ENCODE measurements at places on chromosomes 5 and 9.

DNA sequence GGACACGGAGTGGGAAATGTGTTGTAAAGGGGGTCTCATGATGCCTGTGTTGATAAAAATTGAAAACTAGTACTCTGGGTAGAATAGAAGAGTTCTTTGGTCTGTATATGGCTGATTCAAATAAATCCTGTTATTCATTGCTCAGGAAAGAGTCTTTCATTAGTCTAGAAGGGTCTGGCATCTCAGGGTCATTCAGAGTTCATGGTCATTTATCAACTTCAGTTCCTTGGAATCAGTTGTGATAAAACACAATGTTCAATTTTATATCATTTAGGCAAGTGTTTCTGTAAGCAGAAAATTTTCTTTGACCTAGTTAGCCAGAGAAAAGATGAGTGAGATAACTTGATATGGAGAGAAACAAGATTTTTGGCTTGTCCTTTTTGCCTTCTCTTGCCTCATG, 36.3 kb downstream of the SPATA31D1 start:
- H3K27ac ChIP-seq = no peak overlapping the region
- H3K27me3 ChIP-seq = no peaks in the 10 kb centered on the region
- no peak overlapping the region for H3K4me3 ChIP-seq
- no peaks in the 10 kb centered on the region for H3K36me3 ChIP-seq
- H3K4me1 ChIP-seq = no peaks in the 10 kb centered on the region

GRCh38 chr9:127340721-127341120, 56.2 kb upstream of the SLC2A8 start:
- no peak for DNase-seq
- H3K27ac ChIP-seq = no peak overlapping the region
- H3K36me3 ChIP-seq = peaks cover 9% of the 10 kb centered on the region
- no peaks in the 10 kb centered on the region for H3K27me3 ChIP-seq
- no peak overlapping the region for H3K4me3 ChIP-seq

GRCh38 chr5:53368516-53368915, 111.9 kb upstream of the FST start:
- H3K27me3 ChIP-seq = no peaks in the 10 kb centered on the region
- H3K4me1 ChIP-seq = no peaks in the 10 kb centered on the region
- H3K27ac ChIP-seq = no peak overlapping the region
- H3K36me3 ChIP-seq = no peaks in the 10 kb centered on the region
- no peak for DNase-seq
- no peak overlapping the region for H3K4me3 ChIP-seq

DNA sequence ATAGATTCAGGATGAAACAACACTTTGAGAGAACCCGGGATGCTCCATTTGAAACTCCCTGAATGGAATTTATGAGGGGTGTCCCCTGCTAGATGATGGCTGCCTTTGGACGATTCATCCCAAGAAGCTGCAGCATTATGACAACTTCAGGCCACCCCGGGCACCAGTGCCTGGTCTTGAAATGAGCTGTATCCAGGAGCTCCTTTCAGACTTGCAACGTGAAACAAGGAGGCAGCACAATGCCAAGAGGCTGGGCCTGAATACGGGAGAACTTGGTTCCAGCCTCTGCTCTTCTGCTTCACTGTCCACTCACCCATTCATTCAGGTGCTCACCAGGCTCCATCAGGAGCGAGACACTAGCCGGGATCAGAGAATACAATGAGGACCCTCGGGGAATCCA, 78.3 kb downstream of the STK10 start:
- no peak overlapping the region for H3K4me3 ChIP-seq
- peaks cover 13% of the 10 kb centered on the region for H3K36me3 ChIP-seq
- no peaks in the 10 kb centered on the region for H3K27me3 ChIP-seq
- H3K27ac ChIP-seq = no peak overlapping the region
- peaks cover 53% of the 10 kb centered on the region for H3K4me1 ChIP-seq

DNA sequence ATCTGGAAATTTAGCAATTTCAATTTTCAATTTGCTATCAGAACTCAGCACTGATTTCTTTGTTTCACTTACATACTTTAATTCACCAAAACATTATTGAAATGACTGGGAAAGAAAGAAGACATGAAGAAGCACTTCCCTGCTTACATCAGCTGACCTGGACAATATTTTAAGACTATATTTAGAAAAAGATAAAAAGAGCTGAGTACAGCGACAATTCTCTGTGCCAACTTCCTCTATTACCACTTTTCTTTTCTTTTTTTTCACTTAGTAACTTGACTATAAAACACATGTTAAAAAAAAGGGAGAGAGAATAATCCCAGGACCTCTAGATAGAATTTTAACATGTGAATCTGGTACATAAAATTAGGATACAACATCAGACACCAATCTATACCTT, 35.6 kb downstream of the MEF2C start:
- H3K27ac ChIP-seq = no peak overlapping the region
- H3K4me1 ChIP-seq = peaks cover 6% of the 10 kb centered on the region
- no peak overlapping the region for H3K4me3 ChIP-seq
- DNase-seq = no peak

- H3K27ac ChIP-seq = no peak overlapping the region
- H3K27me3 ChIP-seq = peaks cover 20% of the 10 kb centered on the region
- no peaks in the 10 kb centered on the region for H3K36me3 ChIP-seq
- no peak overlapping the region for H3K4me3 ChIP-seq
Measured at GRCh38 chr5:73116506-73116905, 3.9 kb upstream of the TMEM171 start.

- H3K27me3 ChIP-seq = no peaks in the 10 kb centered on the region
- no peak overlapping the region for H3K27ac ChIP-seq
- H3K4me3 ChIP-seq = peak overlapping the region; percentile 36
- H3K4me1 ChIP-seq = peaks cover 13% of the 10 kb centered on the region
- DNase-seq = no peak
Measured at GRCh38 chr5:154647114-154647760, 107.9 kb upstream of the LARP1 start.

- no peak overlapping the region for H3K4me3 ChIP-seq
- H3K4me1 ChIP-seq = no peaks in the 10 kb centered on the region
- no peak overlapping the region for H3K27ac ChIP-seq
Measured at GRCh38 chr5:1438871-1439270, 6.4 kb downstream of the SLC6A3 start.

- H3K36me3 ChIP-seq = no peaks in the 10 kb centered on the region
- DNase-seq = peak; percentile 8
- H3K27ac ChIP-seq = no peak overlapping the region
- no peaks in the 10 kb centered on the region for H3K27me3 ChIP-seq
Measured at GRCh38 chr5:73264631-73265030, 91.6 kb downstream of the TMEM174 start.

GRCh38 chr5:120778491-120779484, 314.7 kb downstream of the PRR16 start:
- H3K27ac ChIP-seq = no peak overlapping the region
- H3K36me3 ChIP-seq = no peaks in the 10 kb centered on the region
- no peak for DNase-seq

GRCh38 chr5:171355302-171355724, 32.3 kb upstream of the NPM1 start:
- H3K4me3 ChIP-seq = no peak overlapping the region
- H3K27ac ChIP-seq = no peak overlapping the region
- no peaks in the 10 kb centered on the region for H3K27me3 ChIP-seq
- no peak for DNase-seq

DNA sequence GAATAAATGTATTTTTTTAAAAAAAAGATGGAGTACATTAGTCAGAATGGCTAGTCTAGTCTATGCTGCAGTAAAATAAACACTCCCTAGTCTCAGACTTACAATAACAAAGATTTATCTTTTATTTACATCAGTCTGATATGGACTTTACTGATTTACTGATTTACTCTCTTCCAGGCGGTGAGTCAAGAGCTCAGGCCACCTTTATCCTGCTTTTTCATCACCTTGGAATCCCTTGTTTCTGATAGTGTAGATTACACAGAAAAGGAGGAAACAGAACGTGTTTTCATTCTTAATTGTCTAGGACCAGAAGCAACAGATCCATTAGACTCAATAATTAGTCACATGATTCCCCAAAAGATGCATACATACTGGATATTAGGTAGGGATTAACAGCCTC, 290.1 kb upstream of the TRPC7 start:
- no peaks in the 10 kb centered on the region for H3K36me3 ChIP-seq
- DNase-seq = no peak
- no peak overlapping the region for H3K27ac ChIP-seq
- no peaks in the 10 kb centered on the region for H3K4me1 ChIP-seq
- H3K27me3 ChIP-seq = no peaks in the 10 kb centered on the region

DNA sequence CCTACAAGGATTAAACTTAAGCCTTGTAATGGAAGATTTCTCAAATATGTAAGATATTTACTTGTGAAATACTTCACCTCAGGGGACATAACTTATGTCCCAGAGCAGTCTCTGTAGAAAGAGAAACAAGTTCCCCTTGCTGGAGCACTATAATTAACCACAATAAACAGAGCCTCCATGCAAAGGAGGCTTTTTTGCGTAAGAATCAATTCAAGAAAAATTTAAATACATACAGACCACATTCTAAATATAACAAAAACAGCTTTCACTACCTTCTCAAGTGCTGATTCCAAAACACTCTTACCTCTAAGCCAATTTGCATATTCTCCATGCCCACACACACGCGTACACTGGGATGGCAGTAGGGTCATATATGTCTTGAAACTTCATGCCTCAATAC, 30.7 kb upstream of the CCNB1 start:
- no peaks in the 10 kb centered on the region for H3K27me3 ChIP-seq
- peaks cover 26% of the 10 kb centered on the region for H3K36me3 ChIP-seq
- no peak overlapping the region for H3K4me3 ChIP-seq
- no peak overlapping the region for H3K27ac ChIP-seq

DNA sequence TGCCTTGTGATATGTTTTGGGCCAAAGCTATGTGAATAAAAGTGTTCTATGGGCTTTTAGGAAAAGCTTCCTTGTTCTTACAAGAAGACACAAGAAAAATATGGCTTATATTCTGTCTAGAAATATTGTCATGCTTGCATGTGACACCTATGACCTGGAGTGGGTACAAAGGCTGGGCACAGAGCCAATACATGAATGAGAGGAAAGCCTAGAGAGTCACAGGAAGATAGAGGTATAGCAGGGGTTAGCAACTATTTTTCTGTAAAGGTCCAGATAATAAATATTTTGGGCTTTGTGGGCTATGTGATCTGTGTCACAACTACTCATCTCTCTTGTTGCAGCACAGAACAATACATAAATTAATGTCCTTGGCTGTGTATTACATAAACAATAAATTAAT, 196.6 kb upstream of the CD180 start:
- H3K4me1 ChIP-seq = no peaks in the 10 kb centered on the region
- no peaks in the 10 kb centered on the region for H3K36me3 ChIP-seq
- H3K27me3 ChIP-seq = no peaks in the 10 kb centered on the region
- H3K4me3 ChIP-seq = no peak overlapping the region

DNA sequence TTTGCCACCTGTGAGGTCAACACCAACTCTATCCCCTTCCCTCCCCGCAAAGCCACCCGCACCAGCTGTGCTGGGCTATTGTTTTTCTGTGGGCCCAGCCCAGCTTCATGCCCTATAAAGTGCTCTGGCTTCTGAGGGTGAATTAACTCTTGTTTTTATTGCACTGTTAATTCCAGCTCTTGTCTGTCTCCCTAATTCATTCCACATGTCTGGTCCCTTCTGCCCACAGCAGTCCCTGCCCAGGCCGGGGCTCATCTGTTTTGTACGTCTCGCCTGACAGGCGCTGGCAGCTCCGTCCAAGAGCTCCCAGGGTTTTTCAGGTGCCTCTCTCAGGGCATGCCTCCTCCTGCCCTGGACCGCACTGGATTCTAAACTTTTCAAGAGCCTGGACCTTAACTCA, 118.9 kb downstream of the PDZD2 start:
- no peaks in the 10 kb centered on the region for H3K27me3 ChIP-seq
- H3K27ac ChIP-seq = no peak overlapping the region
- H3K36me3 ChIP-seq = no peaks in the 10 kb centered on the region
- H3K4me1 ChIP-seq = no peaks in the 10 kb centered on the region

DNA sequence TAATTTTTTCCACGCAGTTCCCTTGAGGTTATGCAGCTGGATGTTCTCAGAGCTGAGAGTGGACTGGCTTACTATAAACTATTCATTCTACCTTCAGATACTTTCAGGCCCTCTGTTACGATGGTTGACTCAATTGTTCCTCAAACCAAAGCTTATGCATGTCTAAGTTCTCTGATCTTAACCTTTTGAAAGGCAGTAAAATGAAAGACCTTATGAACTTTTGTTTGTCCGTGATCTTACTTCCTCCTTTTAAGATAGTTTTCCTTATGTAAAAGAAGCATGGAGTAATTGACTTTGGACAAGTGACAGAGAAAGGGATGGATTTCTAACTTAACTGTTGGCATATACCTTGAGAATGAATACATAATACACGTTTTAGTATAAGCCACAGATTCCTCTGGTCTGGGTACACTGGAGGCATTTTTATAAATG, 575.7 kb downstream of the PDE4D start:
- no peaks in the 10 kb centered on the region for H3K27me3 ChIP-seq
- H3K36me3 ChIP-seq = no peaks in the 10 kb centered on the region
- peaks cover 25% of the 10 kb centered on the region for H3K4me1 ChIP-seq
- peak overlapping the region; percentile 75 for H3K27ac ChIP-seq
- no peak overlapping the region for H3K4me3 ChIP-seq

- H3K4me3 ChIP-seq = no peak overlapping the region
- H3K27ac ChIP-seq = no peak overlapping the region
- no peaks in the 10 kb centered on the region for H3K27me3 ChIP-seq
Measured at GRCh38 chr5:53418409-53418808, 62.0 kb upstream of the FST start.

DNA sequence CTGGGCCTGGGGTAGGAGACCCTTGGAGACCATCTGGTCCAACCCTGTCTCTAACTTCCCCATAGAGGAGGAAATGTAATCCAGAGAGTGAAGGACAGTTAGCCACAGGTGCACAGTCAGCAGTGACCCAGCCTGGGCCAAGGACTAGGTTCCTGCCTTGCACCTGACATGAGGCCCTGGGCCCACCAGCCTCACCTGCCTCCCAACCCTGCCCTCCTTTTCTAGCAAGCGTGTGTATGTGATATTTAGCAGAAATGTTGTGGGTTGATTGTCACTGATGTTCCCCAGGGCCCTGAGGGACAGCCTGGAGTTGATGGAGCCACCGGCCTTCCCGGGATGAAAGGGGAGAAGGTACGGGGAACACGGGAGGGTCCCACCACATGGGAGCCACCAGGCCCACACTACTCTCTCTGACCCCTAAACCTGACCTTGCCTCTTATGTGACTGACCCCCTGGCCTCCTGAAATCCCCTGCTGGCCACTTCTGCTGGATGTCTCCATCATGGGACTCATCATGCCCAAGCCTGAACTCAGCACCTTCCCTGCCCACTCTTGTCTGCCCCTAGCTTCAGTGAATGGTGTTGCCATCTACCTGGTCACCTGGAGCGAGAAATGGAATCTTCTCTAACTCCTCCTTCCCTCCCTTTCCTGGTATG, 79.2 kb upstream of the TGFBR1 start:
- DNase-seq = no peak
- H3K36me3 ChIP-seq = peaks cover 76% of the 10 kb centered on the region
- peak overlapping the region; percentile 4 for H3K27ac ChIP-seq
- no peaks in the 10 kb centered on the region for H3K27me3 ChIP-seq

- no peaks in the 10 kb centered on the region for H3K27me3 ChIP-seq
- peaks cover 27% of the 10 kb centered on the region for H3K4me1 ChIP-seq
- no peak overlapping the region for H3K27ac ChIP-seq
- no peaks in the 10 kb centered on the region for H3K36me3 ChIP-seq
- no peak overlapping the region for H3K4me3 ChIP-seq
- DNase-seq = no peak
Measured at GRCh38 chr5:54628050-54628449, 110.5 kb downstream of the SNX18 start.

GRCh38 chr5:74974451-74975091, 77.8 kb downstream of the GCNT4 start:
- no peak for DNase-seq
- H3K4me1 ChIP-seq = no peaks in the 10 kb centered on the region
- no peaks in the 10 kb centered on the region for H3K27me3 ChIP-seq
- H3K36me3 ChIP-seq = no peaks in the 10 kb centered on the region
- H3K27ac ChIP-seq = no peak overlapping the region

GRCh38 chr9:126635061-126635460, 21.3 kb downstream of the LMX1B start:
- peaks cover 3% of the 10 kb centered on the region for H3K4me1 ChIP-seq
- H3K36me3 ChIP-seq = no peaks in the 10 kb centered on the region
- H3K4me3 ChIP-seq = no peak overlapping the region

All from esophagus muscularis mucosa (tissue), 4 donors.